ENCODE measurements at places on chromosomes 13 and 19.

- DNase-seq = no peak
Observed at GRCh38 chr19:1090731-1091543, 4.2 kb downstream of the POLR2E start.

- DNase-seq = no peak
Observed at GRCh38 chr13:99980824-99981734, 505 bp upstream of the ZIC2 start.

DNA sequence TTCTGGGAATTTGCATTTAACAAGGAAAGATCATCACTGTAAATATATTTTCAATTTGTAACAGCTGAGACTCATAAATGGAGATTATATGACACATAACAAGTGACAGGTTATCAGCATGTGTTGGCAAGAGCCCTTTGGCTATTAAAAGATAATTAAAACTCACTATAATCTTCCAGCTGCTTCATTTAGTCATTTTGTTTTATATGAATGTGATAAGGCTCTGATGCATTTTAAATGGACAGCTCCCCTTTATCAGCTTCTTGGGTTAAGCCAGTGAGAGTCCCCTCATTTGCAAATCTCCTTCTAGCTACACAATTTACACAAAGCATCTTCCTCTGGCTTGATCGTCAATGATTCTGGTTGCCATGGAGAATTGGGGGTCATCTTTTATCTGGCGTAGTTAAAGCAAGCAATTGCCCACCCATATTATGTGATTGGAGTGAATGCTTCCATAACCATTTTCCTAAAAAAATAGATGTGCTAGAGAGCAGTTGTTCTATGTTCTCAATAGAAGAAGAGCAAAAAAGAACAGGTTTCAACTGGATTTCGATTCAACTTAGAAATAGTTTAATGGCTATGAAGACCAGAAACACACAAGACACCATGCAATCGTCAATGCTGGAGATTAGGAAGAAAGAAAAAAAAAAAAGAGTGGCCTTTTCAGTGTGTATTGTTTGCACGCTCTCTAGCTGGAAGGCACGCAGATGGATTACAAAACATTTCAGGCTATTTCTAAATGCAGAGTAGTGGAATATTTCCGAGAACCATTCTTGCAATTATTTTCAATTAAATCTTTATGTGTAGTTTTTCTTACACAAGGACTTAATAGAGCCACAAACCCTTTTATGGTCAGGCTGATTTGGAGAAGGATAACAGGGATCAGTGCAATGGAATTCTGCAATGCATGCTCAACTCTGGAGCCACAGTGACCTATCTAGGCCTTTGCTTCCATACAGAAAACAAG is 27.4 kb downstream of the STARD13 start:
- no peak for DNase-seq

DNA sequence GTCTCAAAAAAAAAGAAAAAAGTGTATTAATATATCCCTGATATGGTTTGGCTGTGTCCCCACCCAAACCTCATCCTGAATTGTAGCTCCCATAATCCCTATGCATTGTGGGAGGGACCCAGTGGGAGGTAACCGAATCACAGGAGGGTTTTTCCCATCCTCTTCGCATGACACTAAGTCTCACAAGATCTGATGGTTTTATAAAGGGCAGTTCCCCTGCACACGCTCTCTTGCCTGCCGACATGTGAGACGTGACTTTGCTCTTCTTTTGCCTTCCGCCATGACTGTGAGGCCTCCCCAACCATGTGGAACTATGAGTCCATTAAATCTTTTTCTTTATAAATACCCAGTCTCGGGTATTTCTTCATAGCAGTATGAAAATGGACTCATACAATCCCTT is 17.7 kb downstream of the STK24 start:
- no peak for DNase-seq

- DNase-seq = no peak
Observed at GRCh38 chr13:35347679-35348205, 128.7 kb downstream of the MAB21L1 start.

DNA sequence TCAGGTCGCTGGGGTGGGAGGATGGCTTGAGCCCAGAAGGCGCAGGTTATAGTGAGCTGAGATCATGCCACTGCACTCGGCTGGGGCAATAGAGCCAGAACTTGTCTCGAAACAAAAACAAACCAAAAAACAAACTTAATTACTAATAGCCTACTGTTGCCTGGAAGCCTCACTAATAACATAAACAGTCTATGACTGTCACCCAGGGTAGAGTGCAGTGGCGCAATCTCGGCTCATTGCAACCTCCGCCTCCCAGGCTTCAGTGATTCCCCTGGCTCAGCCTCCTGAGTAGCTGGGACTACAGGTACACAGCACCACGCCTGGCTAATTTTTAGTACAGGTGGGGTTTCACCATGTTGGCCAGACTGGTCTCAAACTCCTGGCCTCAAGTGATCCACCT is 18.0 kb downstream of the CATSPERD start:
- DNase-seq = no peak

DNA sequence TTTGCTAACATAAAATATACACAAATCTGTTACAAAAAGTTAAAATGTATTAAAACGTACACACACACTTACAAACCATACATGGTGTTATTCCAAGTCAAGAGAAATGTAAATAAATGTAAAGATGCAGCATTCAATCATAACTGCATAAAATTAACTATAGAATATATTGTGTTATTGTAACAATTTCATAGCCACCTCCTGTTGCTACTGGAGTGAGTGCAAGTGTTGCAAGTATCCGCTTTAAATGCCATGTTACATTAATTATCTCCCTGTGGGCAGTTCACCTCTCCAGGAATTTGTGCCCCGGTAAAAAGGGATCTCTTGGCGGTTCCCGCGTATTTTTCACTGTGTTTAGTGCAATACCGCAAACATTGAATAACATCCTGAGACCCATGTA is 3.5 kb upstream of the INSR start:
- DNase-seq = no peak

- no peak for DNase-seq
Observed at GRCh38 chr13:98648686-98649085, 71.8 kb upstream of the STK24 start.

DNA sequence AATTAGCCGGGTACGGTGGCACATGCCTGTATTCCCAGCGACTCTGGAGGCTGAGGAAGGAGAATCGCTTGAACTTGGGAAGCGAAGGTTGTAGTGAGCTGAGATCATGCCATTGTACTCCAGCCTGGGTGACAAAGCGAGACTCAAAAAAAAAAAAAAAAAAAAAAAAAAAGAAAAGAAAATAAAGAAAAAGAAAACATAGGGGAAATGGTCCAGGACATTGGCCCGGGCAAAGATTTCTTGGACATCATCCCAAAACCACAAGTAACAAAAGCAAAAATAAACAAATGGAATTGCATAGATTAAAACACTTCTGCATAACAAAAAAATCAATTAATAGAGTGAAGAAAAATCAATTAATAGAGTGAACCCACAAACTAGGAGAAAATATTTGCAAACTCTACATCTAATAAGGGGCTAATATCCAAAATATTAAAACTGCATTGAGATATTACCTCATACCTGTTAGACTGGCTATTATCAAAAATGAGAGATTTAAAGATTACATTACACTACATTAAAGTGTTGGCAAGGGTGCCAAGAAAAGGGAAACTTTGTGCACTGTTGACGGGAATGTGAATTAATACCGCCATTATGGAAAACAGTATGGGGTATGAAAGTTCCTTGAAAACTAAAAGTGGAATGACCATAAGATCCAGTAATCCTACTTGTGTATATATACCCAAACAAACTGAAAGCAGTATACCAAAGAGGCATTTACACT is 18.5 kb upstream of the ABCC4 start:
- no peak for DNase-seq

DNA sequence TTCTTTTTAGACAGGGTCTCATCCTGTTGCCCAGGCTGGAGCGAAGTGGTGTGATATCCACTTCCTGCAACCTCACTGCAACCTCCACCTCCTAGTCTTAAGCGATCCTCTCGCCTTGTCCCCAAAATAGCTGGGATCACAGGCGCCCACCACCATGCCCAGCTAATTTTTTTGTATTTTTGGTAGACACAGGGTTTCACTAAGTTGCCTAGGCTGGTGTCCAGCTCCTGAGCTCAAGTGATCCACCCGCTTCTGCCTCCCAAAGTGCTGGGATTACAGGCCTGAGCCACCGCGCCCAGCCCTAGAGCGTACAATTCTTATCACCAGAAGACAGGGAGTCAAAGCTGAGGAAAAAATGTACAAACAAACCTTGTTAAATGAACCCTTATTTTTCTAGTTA is 4.5 kb upstream of the ELOF1 start:
- no peak for DNase-seq

GRCh38 chr13:64397701-64398100 is 2832.4 kb downstream of the PCDH9 start:
- no peak for DNase-seq

GRCh38 chr13:20414546-20415305 is 110.9 kb downstream of the CRYL1 start:
- no peak for DNase-seq

GRCh38 chr19:35843676-35844481 is 8.4 kb downstream of the NPHS1 start:
- no peak for DNase-seq

GRCh38 chr13:38902551-38902950 is 88.1 kb downstream of the STOML3 start:
- no peak for DNase-seq

DNA sequence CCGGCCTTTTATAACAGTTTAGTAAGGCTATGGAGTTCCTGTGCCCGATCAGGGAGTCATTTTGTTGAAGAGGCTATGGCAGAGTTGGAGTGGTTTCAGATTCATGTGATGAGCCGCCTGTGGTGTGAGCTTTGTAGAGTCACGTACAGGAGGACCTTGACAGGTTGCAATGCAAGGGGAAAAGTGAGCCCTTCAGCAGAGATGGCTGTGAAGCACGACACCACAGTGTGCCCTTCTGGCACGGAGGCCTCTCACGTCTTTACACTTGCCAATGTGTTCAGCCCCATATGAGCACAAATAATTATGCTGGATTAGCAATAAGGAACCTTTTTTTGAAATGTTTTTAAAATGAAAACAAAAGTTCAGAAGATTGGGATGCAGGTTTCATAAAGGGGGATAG is 499.8 kb downstream of the LIG4 start:
- no peak for DNase-seq

- no peak for DNase-seq
Observed at GRCh38 chr19:58352760-58353671, at the start of gene A1BG. TSS of gene A1BG (minus strand) at chr19:58353492. CDS start at chr19:58353437, 55 bp downstream.

DNA sequence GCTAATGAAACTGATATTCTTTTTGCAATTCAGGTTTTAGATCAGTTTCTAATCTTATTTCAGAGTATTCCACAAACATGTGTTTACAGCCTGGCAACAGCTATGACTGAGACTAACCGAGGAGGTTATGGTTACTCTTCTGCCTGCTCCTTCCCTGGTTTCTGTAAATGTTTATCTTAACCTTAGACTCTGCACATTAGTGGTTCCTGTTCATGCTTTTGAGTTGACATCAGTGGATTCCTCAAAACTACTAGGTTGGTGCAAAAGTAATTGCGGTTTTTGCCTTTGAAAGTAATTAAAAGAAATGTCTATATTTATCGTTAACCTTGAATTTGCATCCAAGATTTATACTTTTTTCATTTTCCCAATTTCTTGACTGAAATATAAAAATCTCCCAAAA is 237.0 kb upstream of the TSHZ3 start:
- DNase-seq = no peak

DNA sequence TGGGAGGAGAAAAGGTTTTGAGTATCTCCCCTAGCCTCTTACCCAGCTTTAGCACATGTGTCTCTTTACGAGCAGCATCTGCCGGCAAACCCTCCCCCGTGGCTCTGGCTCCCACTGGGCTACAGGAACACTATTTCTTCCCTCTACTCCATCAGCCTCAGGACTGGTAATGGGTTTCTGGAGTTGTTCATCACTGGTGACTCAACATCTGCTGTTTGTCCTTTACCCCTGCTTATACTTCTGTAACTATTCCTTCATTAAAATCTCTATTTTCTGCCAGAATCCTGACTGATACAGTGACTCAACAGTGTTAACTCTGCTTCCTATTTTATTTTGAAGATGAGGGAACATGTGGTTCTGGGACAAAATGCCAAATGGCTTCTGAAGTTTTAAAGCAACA is 437.3 kb upstream of the HTR2A start:
- no peak for DNase-seq

GRCh38 chr13:49893591-49893990 is 42.5 kb downstream of the SPRYD7 start:
- DNase-seq = no peak

- DNase-seq = no peak
Observed at GRCh38 chr13:53920916-53921315, 892.3 kb downstream of the OLFM4 start.

DNA sequence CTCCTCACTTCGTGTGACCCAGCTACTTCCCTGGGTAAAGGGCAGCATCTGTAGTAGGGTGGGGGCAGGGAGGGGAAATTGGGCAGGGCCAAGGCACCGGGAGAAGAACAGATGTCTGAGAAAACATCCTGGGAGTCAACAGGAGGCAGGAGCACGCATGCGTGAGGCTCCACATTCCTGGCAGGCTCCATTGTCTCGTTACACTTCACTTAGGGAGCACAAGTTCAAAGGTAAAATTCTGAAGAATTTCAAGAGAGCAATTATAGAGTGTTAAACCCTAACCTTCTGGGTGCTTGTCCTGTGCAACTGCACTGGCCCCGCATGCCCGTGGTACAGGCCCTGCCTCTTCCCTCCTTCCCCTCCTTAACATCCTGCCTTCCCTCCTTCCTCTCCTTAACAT is 79.6 kb upstream of the POMP start:
- DNase-seq = no peak

- no peak for DNase-seq
Observed at GRCh38 chr13:35704331-35704730, 227.8 kb upstream of the MAB21L1 start.

DNA sequence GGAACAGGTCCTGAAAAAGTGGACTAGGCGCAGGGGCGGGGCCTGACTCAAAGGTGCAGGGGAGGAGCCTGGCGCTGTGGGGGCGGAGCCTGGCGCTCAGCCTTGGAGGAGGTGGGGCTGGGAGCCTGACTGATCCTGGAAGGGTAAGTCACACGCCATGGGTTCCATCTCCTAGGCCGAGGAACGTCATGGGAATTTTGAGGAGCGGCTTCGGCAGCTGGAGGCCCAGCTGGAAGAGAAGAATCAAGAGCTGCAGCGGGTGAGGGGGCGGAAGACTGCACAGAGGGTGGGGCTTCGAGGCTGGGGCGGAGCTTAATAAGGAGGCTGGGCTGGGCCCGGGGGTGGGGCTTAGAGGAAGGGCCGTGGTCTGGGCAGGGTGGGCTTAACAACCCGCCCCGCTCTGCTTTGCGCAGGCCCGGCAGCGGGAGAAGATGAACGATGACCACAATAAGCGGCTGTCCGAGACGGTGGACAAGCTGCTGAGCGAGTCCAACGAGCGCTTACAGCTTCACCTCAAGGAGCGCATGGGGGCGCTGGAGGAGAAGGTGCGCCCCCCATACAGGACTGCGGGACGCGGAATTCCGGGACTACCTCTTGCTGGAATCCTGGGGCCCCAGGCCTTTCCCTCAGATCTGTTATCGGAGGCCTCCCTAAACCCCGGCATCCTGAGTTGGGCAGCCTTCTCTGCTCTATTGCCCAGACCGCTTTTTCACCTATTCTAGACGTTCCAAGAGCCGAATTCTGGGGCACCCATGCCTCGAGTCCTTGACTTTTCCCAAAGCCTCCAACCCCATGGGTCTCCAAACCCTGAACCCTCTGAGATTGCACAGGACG is 14.5 kb downstream of the PPFIA3 start:
- DNase-seq = no peak

- no peak for DNase-seq
Observed at GRCh38 chr19:40517248-40517647, 50.4 kb downstream of the SPTBN4 start.
